Gastrocnemius medialis (tissue), 4 donors: ENCODE measurements at places on chromosomes 2 and 18. TPM values are rescaled to one million over a fixed set of nuclear protein-coding genes. Genes with fewer than 3 reads are reported as not detected.

DNA sequence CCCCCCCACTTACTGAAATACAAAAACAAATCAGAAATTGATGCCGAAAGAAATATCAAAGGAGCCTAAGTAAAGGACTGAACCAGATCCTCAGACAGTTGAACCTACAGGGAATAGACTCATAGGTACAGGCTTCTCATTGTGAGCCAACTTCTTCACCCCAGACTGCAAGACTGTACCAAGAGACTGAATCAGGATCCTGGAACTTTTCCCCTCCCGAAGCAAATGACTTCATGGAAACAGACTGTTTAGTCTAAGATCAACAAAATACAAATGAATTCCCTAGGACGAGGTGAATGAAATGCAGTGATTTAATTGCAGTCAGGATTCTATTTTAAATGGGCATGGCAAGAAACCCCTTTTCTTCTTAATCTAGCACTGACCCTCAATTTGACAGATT is 53.6 kb upstream of the RNF152 start:
- no peak for DNase-seq

- no peak for DNase-seq
Observed at GRCh38 chr2:239020541-239021041, 172.7 kb downstream of the TWIST2 start.

The DHRS9 gene
- total RNA-seq, result 0.68 TPM

GRCh38 chr2:227493524-227493923 is 21.6 kb downstream of the AGFG1 start:
- no peak for DNase-seq

The CFAP221 gene
- not detected for total RNA-seq
